ENCODE measurements at places on chromosomes 7 and 10.

DNA sequence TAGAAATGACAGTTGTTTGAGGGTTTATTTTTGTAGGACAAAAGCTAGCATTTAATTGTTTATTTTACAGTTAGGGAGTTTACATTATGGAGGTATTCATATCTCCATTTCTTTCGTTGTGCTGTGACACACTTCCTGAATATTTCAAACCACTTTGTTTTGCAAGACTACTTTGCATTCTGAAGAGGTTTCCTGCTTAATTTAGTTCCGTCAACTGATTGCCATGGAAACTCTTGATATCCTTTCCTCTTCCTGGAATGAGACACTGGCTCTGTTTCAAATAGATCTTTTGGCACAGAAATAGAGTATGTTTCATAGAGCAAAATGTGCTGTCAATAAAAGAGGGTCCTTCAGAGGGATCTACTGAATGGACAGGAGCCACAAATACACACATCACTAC, 159.5 kb upstream of the AGR3 start:
- DNase-seq = no peak

DNA sequence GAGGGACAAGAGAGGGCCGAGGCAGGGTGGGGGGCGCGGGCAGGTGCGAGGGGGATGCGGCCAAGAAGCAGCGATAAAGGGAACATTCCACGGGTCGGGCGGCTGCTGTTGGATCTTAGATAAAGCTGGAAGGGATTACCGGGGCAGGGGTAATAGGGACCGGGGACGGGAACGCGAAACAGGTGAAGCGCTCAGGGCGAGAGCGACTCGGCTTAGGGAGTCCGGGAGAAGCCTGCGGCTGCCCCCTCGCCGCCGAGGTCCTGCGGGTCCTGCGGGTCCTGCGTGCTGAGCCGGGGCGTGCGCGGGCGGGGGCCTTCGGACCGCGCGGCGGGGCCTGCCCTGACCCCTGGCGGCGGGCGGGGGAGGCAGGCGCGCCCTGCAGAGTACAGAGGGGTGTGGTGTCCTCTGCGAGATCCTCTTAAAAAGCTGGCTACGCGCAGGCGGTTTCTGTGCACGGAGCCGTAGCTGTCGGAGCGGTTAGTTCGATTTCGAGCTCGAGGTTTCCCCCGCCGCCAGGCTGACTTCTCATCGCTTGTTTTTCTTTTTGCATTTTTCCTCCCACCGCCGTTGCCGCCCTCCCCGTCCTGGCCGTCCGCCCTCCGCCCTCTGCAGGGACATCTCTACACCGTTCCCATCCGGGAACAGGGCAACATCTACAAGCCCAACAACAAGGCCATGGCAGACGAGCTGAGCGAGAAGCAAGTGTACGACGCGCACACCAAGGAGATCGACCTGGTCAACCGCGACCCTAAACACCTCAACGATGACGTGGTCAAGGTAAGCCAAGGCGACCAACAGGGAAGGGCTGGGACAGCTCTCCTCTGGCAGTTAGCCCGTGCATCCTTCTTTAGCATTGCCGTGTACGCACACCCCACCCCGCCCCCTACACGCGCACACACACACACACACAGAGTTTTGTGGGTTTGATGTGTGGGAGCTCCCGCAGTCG, 1.4 kb downstream of the CAV1 start:
- peak; percentile 14 for DNase-seq

DNA sequence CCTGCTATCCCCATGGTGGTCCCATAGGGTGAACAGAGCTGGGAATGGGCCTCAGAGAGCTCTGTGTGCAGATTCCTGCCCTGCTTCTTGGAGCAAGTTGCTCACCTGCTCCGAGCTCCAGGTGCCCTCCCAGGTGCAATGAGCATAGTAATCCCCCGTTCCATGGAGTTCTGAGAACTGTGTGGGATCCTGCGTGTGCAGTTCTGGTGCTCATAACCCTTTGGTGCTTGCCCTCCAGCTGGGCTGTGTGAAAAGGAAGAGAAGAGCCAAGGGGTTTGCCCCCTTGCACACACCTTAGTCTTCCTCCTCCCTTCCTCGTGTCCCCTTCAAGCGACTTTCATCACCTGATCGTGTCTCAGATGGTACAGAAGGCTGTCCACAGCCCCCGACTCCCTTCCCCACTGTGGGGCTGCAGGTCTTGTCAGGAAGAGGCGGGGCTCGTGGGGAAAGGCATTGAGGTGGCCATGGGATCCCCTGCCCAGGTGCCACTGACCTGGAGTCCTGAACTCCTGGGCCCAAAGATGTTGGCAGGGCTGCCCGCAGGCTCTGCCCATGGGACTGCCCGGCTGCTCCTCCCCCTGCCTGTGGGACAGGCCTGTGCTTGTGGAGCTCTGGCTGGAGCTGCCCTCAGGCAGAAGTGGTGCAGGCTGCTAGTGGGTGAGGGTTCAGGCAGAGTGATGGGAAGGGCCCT, 21.9 kb upstream of the ZNF488 start:
- no peak for DNase-seq

DNA sequence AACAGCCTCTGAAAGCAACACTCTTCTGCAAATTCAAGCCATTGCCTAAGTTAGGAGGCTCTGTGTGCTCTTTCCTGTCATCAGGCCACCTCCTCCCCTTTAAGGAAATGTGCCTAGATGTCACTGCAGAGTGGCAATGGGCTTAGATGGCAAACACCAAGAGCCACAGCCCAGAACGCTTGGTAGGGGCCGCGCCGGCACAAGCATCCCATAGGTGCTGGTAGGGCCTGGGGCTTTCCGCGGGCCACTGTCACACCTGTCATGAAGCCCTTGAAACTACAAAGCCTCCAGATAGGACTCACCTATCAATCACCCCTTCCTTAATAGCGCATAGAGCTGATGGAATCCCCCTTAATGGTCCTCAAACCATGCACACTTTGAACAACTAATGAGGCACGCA, 299.9 kb downstream of the GRID1 start:
- DNase-seq = no peak

- DNase-seq = peak; percentile 37
Measured at GRCh38 chr7:30771174-30771879, at the start of gene MINDY4. Gene MINDY4, plus strand, starts transcription at chr7:30771417. Its CDS starts 77 bp downstream, at chr7:30771494.

DNA sequence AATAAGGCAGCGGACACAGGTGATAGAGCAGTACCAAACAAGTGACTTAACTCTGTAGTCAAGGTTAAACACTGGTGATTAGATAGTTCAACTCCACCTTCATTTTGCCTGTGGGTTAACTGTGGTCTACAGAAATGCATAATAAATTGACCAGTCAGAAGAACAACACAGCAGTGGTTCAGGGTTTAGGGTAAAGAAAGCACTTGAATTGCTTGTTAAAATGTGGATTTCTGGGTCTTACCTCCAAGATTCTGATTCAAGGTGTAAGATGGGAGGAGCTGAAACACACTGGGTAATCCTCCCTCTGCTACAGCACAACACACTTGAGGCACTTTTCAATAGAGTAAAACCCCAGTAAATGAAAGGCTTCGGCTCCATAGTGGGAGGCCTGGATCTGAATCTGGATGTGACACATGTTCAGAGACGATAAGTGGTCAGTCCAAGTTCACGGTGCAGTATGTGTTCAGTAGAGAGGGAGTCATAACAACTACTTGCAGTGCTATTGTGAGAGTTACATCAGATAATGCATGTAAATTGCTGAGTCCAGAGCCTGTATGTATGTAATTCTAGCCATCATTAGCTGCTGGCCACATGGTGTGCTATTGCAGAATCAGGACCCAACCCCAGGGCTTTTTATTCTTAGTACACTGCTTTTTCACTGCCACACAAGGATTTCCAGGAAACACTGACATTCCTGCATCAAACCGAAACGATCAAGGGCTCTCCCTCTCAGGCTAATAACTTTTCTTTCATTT, 141.7 kb downstream of the SORCS1 start:
- DNase-seq = no peak

DNA sequence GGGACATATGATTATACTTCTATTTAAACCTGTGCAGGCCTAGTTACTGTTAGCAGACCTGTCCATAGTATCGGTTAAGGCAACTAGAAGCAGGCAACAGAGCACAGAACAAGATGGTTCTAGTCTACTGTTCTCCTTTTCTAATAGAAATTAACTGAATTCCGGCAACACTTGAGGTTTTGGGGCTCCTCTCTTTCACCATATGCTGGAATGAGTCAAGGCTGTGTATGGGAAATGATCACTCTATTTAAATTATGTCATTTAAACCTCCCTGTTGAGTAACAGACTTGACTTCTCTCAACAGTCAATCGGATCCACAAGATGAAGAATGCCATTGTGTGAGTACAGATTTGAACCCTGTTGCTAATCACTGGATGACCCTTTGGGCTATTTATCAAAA, 6.2 kb upstream of the OTUD1 start:
- no peak for DNase-seq

GRCh38 chr10:8095959-8096358, 41.5 kb downstream of the GATA3 start:
- no peak for DNase-seq

DNA sequence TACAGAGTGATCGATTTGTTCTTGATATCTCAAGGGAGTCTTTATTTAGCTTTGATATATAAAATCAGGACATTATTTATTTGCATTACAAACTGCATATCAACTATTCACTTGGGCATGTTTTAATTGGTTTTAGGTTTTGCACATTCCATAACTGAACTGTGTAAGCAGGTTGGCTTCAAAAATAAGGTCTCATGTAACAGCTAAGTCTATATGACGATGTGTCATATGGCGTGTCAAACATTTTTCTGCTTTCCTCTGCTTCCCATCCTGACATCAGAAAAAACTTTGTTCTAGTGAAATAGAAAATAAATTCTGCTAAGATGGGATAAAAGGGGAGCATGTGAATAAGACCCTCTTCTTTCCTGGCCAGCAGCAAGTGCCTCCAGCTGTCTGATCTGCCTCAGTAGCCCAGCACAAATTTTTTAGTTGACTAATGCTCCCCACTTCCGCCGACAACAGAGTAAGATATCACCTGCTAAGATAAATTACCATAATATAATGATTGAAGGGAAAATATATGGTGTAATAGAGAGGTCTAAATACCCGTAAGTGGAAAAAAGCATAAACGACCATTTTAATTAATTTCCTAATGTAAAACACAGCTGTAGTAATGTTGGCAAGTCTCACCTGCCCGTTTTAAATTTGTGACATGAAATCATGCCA, 180.5 kb downstream of the TAX1BP1 start:
- no peak for DNase-seq

DNA sequence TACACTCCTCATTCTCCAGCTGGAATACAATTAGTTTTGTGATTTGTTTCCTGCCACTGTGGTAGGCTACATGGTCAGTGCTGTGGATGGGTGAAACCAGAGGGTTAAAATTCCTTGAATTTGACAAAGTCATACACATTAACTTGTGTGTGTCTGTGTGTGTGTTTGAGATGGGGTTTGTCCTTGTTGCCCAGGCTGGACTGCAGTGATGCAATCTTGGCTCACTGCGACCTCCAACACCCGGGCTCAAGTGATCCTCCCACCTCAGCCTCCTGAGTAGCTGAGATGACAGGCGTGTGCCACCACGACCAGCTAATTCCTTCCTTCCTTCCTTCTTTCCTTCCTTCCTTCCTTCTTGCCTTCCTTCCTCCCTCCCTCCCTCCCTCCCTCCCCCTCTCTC, 24.8 kb upstream of the GIMAP8 start:
- DNase-seq = no peak

DNA sequence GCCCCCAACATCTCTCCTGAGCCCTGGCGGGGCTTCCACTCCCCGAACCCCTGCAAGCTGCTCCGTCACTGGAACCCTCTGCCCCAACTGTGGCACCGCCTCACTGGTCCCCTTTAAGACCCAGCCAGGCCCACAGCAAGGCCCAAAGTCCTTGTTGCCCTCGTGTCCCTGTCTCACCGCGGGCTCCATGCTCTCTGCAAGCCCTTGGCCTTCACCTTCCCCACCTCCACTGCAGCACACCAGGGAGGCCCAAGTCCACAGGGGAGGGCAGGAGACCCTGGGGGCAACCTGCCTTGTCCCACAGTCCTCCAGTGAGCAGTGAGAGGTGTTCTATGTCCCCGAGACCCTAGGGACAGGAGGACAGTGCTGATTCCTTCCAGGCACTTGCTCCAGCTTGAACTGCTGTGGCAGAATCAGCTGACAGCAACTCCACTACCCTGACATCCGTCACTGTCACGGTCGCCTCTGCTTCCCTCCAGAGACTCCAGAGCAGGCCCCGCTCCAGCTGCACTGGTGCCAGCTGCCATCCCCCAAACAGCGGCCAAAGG, 105.3 kb downstream of the CYTH3 start:
- no peak for DNase-seq

DNA sequence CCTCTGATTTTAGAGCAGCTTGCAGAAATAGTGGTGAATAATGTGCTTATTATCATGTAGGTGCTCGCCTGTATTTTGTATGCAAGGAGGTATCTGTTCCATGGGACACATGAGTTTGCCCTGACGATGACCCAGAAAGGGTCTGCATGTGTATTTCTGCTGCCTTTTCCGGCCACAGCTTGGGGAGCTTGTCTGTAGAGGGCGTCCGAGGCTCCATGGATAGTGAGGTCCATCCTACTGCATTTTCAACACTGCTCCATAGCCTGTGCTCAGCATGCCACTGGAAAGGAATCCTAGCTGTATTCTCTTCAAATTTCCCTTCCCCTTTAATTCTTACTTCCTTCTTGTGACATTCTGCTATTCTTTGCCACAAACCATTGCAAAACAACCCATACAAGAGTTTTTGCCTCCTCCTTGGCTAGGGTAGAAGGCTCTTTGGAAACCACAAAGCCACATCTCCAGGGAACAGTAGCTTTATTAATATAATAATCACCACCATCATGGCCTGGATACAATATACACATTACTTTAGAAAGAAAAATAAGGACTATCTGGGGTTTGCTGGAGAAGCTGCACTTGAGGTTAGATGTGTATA, 127.7 kb downstream of the DYNC1I1 start:
- DNase-seq = no peak

DNA sequence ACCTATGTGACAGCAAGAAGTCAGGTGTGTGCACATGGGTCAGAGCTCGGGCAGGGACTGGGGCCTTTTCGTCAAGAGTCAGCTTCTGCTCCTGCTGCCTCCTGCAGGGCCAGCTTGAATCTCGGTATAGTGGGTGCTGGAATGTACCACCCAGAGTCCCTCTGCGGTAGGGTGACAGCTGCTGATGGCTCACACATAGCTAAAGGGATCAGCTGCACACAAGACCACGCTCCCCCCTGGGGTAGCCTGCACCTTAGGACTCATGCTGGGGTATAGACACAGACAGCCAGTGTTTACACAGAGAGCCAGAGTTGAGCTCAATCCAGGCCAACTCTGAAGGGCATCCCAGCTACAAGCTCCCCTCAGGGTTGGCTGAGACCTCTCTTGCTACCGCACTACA, 14.0 kb upstream of the COL13A1 start:
- no peak for DNase-seq

DNA sequence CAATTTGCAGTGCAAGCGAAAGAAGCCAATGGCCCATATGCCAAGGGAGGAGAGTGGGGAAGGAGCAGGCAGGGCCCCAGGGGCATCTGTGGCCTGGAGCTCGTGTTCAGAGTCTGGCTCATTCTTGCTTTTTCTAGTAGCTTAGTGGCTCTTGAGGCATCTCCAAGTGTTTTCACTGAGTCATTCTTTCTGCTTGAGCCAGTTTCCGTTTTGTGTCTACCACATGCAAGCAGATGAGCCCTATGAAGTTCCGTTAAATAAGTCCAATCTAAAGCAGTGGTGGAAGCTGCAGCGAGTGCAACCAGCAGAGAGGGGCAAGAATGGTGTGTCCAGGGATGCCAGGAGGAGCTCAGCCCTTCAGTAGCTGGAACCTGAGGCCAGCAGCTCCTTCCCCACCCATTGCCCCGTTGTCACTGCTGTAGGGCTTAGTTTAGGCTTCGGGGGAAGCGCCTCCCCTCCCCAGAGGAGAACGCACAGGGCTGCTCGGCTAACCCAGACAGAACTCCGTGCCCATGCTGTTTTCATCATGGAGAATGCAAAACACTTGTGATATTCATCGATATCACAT, 57.4 kb upstream of the EBF3 start:
- DNase-seq = no peak
